ENCODE measurements at places on chromosomes 5 and 9.

DNA sequence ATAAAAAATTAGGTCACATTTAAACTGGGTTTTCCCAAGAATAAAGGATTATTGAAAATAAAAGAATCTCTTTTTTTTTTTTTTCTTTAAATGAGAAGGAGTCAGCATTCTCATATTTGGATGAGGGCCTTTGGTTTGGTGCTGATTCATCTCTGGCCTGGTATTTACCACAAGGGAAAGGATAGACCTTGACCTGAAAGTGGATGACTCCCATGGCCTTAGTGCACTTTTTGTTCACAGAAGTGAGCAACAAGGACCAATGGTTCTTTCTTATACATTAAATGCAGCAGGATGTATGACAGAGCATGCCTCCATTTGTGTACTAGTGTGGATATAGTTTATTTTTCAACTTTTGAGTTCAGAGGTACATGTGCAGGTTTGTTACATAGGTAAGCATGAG, 6.9 kb downstream of the YTHDC2 start:
- DNase-seq: peak; percentile 29

DNA sequence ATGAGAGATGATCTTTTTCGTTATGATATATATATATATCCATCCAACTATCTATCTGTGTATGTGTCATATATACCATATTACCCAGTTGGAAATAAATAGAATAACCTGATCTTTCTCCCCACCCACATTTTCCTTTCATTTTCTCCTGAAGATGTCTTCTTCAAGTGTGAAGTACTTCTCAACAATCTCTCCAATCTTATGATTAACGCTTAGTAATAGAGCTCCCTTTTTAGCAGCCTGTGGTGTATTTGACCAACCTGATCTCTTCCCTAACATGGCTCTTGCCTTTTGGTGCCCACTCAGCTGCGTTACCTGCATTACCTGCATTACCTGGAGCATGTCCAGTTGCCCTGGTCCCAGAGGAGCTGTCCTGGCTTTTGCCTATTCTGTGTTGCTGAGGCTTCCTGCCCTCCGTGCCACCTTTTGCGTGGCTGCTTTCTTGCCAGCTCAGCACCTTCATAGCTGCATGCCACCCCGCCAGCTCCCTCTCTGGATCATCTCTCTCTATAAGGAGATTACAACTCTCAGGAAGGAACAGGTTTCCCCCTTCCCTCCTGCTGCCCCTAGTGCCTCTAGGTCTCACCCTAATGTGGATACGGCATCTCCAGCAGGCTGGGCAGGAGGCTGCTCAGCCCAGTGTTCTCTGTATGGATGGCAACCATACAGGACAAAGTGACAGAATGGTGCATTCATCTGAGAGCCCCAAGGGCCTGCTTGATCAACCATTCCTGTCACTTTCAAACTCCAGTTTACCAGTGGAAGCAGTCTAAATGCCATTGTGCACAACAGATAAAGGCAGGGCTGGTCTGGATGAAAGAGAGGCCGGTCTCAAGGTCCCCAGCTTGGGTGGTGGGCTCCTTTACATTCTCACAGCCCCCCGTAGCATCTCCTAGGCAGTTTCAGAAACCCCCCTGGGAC, 126.7 kb downstream of the GADD45G start:
- no peak for DNase-seq

GRCh38 chr5:156934450-156935211, 28.4 kb downstream of the TIMD4 start:
- peak; percentile 11 for DNase-seq

- no peak for DNase-seq
Measured at GRCh38 chr5:142845954-142846398, 75.8 kb downstream of the ARHGAP26 start.

DNA sequence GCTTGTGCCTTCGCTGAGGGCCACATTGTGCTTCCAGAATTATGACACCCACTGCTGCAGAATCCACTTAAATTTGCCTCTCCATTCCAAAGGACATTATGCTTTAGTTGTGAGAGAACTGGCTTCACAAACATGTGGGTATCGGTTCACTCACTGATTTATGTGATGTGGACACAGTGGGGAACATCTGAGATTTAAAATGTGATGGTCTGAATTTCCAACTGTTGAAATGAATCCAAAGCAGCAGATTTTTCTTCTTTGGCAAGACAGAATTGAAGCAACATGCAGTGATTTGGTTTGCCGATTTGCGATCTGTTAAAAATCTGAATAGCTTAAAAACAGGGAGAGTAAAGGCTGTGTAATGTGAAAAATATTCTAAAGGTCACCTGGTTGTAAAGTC, 20.3 kb downstream of the PCSK5 start:
- peak; percentile 20 for DNase-seq

GRCh38 chr9:629146-629545, 212.4 kb upstream of the DMRT1 start:
- no peak for DNase-seq

DNA sequence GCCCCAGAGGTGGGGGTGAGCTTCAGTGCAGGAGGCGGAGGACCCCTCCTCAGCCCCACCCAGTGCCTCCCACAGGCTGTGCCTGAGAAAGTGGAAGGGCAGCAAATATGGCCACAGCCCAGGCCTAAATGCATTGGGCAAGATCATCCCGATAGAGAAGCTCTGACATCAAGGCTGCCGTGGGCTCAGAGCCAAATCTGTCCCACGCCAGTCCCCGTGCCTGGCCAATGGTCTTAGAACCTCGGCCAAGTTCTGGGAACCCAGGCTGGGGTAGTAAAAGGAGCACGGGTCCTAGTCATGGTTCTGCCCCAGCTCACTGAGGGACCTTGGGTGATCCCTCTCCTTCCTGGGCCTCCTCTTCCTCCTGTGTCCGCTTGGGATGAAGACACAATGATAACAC, 27.7 kb upstream of the TNIP1 start:
- DNase-seq: no peak

DNA sequence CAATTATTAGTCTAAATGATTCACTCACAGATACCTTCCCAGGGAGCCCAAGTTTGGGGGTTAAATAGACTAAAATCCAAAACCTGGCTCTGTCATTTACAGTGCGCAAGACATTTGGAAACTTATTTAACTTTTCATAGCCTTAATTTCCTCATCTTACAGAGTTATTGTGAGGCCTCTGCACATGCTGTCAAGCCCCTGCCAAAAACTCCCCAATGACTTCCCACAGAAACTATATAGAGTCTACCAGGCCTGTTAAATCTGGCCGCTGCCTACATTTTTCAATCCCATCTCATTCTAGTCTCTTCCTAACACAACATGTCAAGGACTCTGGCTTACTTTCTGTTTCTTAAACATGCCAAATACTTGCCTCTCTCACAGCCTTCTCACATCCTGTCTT, 412.5 kb downstream of the ELAVL2 start:
- no peak for DNase-seq

GRCh38 chr9:3571500-3571899, 45.7 kb upstream of the RFX3 start:
- DNase-seq: no peak

DNA sequence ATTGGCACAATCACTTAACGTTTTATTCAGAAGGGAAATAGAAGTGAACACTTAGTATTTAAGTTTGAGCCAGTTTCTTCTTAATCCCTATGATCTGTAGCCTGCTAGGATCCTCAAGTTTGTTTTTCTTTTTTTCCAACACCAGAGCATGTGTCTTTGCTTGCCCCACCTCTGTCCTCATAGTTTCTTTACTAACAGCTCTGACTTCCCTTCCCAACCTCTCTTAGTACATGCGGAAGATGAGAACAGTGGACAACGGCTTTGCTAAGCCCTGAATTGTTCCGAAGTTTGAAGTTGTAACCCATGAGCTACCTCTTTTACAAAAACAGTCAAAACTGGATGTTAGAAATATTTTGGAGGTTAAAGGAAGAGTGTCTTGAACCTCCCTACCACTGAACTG, 61.7 kb upstream of the TAF11L2 start:
- DNase-seq: no peak

- DNase-seq: no peak
Measured at GRCh38 chr5:140548300-140548688, 832 bp downstream of the EIF4EBP3 start.

DNA sequence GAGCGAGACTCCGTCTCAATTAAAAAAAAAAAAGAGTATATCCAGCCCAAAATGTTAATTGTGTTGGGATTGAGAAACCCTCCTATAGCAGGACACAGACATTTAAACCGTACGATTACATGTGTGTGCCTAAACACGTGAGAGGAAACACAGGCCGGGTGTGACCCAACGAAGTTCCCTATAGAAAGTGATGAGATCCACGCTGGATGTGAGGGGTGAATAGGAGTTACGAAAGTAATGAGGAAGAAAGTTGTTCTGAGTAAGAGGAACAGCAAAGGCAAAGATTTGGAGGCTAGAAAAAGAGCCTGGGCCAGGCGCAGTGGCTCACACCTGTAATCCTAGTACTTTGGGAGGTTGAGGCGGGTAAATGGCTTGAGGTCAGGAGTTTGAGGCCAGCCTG, 13.6 kb downstream of the NAIF1 start:
- no peak for DNase-seq

DNA sequence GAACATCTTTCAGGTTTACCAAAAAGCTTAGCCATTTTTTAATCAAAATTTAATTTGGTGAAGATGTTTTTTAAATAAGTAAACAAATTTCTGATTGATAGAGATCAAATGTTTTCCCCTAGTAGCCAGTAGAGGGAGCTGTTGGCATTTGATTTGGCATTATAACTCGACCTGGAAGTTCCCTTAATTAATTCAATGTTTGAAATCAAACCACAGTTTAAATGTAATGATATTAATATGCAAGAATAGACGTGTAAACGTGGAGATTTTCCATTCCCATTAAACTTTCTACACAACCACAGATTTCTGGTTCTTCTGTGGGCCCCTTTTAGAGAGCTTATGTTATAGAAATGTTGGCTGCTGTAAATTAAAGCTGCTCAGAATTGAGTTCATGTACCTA, 148.1 kb upstream of the MPDZ start:
- DNase-seq: peak; percentile 40

DNA sequence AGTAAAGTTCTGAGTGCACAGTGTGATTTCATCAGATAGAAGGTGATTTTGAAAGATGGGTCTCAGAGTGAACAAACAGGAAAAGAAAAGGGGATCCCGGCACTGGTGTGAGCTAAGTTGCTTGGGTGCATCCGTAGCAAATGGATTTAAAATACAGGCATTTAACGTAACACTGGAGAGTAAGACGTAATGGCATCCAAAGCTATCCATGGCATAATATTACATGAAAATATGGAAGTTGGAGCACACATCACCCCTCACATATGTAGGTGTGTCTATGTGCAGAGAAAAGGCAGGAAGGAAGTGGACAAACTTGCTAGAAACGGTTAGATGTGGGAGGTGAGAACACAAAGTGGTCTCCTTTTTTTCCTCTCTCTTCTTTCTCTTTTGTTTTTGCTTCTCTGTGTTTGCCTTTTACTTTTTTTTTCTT, 38.2 kb upstream of the SEMA4D start:
- no peak for DNase-seq

GRCh38 chr5:35133186-35133585, 85.4 kb upstream of the AGXT2 start:
- peak; percentile 32 for DNase-seq

- no peak for DNase-seq
Measured at GRCh38 chr5:179129607-179130071, 69.5 kb downstream of the ZNF354C start.

DNA sequence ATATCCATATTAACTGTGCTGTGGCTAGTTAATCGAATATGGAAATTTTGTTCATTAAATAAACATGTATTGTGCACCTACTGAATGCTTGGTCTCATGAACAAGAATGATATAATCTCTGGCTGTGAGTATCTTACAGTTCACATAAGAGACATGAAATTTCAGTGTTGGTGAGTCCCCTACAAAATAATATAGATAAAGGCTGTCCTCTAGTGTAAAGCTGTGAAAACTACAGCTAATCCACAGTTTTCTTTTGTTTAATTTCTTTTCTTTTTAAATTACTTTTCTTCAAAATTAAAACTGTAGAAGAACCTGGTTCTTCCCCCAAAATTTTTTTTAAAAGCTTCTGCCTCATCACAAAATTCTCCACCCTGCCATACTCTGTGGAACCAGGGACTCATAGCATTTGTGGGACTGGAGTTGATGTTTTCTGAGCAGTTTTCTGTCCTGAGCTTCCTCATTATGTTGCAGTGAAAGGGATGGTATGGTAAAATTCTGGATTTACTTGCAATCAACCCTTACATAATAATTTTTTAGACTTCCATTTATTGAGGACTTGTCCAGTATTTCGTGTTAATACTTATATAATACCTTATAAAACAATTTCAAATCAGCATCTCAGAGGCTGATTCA, 135.0 kb downstream of the STK32A start:
- DNase-seq: no peak

GRCh38 chr5:140305471-140305870, 2.6 kb upstream of the PFDN1 start:
- no peak for DNase-seq

All from fibroblast of skin of right quadriceps (primary cell).